NCI-H774 (cell line): ENCODE measurements at places on chromosomes 5 and 9.

GRCh38 chr5:74471875-74472274, 168.7 kb downstream of the ENC1 start:
- no peak for DNase-seq

DNA sequence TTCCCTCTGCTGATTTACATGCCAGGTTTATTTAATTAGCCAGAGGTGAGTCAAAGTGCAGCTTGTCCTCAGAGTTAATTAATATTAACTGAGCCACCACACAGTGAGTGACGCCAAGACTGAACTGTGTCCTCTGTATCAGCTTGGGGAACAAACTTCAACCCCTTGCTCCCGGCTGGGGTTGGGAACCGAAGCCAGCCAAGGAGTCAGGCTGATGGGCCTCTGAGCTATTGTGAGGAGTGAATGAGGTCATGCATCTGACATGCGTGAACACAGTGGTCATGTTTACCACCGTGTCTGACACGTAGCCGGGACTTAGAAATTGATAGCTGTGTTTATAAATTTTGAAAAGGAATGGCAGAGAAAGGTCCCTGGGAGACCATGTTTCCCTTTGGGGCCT, 17.1 kb downstream of the IGIP start:
- DNase-seq, result no peak

DNA sequence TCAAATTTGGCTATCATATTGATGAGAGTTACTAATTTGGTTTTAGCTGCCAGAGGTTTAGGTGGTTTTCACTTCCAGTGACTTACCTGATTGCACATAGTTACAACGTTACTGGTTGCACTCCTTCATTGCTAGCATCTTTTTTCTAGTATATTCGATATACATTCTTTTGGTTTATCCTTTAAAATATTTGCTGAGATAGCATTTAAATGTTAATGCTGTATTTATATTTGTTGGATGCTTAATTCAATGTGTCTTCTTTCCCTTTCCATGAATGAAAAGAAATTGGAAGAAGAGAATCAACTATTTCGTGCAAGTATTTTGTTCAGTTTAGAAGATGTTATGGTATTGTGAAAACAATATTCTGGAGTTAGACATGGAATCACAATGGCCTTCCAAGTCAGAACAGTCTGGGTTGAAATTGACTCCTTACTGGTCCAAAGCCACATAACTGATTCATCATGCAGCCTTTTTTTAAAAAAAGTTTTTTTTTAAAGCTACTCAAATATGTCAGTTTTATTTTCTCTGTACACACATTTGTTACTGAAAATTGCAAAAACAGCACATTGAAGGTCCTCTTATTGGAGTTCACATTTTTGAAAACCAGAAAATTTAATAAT, 2.2 kb downstream of the SPIN1 start:
- DNase-seq, result no peak

DNA sequence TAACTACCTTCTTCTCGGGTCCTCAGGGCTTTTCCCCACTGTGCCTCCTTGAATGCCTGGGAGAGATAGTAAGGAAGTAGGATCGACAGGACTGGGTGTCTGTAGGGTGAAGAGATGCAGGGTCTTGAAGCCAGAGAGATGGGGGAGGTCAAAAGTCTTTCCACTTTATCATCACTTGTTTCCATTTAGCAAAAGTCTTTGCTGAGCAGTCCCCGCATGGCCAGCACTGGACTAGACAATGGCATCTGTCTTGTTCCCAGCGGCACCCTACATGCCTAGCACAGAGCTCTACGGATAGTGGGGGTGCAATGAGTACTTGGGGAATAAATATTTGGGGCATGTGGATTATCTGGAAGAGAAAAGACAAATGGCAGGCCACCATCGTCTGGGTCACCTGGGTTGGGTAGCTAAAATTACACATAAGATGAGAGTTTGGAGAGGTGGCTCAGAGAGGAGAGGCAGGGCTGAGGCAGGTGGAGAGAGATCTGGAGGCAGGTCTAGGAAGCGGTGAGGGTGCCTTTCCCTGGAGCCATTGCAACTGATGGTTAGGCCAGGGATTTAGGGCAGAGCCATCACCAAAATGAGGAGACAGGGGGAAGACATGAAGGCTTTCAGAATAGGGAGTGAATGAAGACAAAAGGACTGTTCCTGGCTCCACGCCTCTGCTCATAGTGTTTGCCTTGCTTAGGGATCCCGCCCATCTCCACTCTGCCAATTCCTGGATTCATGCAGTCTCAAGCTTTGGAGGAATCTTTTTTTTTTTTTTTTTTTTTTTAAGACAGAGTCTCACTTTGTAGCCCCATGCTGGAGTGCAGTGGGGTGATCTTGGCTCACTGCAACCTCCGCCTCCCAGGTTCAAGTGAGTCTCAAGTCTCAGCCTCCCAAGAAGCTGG, 250.8 kb upstream of the KLF4 start:
- no peak for DNase-seq

DNA sequence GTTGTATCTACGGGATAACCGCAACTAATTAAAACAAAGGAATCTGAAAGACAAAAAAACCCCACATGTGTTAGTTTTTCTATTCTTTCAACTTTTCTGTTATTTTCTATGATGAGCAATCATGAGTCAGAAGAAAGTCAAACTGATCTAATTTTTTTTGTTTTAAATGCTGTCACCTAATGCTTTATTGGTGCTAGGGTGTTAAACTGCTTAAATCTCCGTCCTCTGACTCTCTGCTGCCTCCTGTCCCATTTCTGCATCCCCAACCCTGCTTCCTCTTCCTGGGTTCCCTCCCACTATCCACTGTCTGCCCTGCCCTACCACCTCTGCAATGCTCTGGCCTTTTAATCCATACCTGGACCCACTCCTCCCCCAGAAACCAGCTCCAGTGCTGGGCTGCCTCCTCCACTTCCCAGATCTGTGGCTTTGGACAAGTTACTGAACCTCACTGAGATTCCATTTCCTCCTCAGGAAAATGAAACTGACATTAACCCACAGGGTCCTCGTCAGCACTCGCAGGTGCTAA, 15.7 kb downstream of the PTPN3 start:
- no peak for DNase-seq

GRCh38 chr5:52457810-52458209, 329.9 kb upstream of the ITGA1 start:
- no peak for DNase-seq

GRCh38 chr9:84779883-84780282, 110.4 kb downstream of the NTRK2 start:
- no peak for DNase-seq

DNA sequence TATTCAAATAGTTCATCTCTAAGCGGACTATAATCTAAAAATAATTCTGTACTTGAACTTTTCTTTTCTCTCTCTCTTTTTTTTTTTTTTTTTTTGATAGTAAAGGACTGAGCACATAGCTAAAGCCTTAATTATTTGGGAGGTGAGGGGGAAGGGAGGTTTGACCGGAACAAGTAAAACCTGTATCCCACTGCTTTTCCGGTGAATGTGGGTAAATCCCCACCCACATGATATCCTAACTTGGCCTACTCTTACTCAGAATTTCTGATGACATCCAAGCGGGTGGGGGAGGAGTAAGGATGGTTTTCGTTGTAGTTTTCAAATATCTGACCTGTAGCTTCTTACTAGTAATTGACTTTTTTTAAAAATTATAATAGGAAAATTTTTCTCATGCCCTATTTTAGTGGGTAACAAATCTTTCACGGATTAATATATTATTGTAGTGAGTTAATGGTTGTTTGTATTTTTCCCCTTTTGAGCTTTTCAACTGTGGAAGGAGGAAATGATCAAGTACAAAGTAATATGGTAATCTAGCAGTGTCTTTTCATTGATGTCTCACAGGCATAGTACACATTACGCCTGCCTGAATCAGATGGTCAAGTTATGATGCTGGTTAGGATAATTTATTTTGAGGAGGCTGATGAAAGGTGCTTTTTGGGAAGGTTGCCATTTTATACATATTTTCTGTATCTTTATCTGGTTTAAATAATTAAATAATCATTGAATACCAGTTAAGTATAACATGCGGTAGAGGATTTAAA, 2.2 kb upstream of the ELL2 start:
- DNase-seq, result no peak

DNA sequence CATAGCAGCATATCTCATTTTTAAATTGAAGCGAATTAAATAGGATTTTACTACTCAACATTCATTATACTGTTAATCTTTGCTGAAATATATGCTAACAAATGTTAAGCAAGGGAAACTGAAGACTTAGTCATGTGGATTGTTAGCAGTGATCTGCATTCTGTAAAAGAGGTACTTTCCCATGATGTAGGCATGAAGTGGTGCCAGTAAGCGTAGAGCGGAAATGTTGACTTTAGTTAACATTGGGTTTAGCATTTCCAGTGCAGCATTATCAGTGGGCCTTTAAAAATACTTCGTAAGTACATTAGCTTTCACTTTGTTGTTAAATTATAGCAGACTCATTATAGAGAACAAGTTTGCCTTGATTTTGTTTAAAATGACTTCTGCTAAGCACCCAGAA, 130.3 kb downstream of the CDC42SE2 start:
- no peak for DNase-seq

- no peak for DNase-seq
These were observed 17.2 kb upstream of the FCN2 start for GRCh38 chr9:134863306-134863902.

GRCh38 chr5:3590967-3591900, 4.4 kb upstream of the IRX1 start:
- no peak for DNase-seq

DNA sequence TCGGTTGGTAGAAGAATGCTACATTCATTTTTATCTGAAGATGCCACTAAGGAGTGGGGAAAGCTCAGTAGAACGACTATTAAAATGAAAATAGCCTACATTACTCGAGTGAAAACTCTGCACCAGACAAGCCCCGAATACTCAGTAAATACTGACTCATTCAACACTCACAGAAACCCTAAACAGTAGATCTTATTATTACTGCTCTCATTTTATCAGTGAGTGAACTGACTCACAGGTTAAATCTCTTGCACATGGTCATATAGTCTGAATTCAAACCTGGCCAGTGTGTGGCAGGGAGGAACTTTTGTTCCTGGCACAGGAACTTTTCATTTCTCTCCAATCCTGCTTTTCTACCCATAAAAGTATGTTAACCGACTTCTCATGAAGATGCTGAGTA, 9.6 kb upstream of the PAPPA start:
- DNase-seq, result no peak

DNA sequence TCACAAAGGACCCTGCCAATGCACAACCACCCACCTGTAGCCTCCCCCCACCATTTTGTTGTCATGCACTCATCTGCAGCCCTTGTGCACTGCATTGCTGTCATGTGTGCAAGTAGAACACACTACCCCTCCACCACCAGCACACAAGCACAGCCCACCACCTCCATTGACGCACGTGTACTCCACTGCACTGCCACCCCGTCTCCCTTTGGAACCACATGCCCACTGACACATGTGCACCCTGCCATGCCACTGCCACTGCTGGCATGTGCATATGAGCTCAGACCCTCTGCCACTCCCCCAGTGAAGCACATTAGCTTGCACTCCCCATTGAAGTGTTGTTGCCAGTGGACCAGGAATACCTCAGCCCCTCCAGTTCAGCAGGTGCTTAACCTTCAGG, 530.3 kb upstream of the ACO1 start:
- DNase-seq, result no peak

- no peak for DNase-seq
These were observed 25.8 kb upstream of the ATP6V1G1 start for GRCh38 chr9:114561771-114562170.

DNA sequence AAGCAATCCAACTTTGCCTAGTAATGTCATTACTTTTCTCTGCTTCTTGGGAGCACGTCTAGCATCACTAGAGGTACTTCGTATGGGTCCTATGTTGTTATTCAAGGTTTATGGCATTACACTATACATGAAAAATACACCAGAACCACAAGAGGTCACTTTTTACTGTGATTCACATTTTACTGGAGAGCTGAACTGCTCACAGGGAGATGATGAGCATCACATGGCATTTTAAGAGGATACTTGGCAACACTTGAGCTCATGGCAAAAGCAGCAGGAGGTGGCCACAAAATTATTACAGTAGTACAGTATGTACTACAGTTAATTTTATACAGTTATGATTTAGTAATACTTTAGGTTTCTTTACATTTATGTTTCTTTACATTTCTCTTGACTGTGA, 223.4 kb downstream of the PARP8 start:
- no peak for DNase-seq

DNA sequence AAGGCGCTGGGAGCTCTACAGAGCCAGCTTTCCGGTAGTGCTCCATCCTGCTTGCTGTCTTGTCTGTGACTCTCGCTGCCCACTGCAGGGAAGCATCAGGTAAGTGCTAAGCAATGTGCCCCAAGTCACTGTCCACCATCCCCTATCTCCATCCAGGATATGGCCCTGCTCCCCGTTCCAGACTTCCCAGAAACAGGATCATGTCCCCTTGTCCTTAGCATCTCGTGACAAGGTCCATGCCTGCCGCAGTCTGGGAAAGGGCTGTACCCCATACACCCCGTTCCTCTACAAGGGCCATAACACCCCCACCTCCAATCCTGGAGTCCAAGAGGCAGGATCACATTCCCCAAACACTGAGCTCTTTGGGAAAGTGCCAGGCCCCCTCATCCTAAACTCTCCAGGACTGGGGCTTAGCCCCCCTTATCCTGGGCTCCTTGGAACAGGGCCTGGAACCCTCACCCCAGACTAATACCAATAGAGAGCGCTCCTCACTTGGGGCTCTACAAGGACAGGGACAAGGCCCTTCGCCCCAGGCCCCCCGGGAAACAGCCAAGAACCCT, 566 bp downstream of the RPP25L start:
- DNase-seq, result no peak

DNA sequence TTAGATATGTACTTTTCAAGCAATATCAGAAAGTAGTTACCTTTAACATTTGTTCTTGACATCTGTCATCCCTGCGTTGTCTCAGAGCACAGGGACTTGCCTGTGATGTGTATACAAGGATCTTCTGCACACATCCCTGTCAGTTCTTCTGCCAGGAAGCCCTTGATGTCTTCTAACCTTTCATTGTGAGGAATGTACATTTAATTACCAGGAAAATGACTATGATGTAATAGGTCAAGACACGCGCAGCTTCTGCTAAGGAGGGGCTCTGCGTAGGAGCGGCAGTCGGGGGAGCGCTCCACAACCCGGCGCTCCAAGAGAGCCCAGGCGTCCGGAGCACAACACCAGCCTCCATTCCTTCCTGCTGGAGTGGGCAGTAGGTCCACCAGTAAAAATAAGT, 119.7 kb downstream of the IRX2 start:
- no peak for DNase-seq

DNA sequence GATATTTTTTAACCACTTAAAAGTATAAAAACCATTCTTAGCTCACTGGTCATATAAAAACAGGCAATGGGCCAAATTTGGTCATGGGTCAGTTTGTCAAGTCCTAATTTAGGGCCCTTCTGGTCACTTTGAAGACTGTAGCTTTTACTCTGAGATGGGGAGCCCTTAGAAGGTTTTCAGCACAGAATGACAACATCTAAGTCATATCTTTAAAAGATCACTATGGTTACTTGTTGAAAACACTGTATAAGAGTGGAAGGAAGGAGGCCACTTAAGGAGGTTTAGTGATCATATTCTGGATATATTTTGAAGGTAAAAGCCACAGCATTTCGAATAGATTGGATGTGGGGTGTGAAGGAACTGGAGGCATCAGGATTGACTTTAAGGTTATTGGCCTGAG, 76.7 kb downstream of the STRBP start:
- no peak for DNase-seq

- DNase-seq, result no peak
These were observed 38.0 kb downstream of the ABITRAM start for GRCh38 chr9:108972186-108972585.

- no peak for DNase-seq
These were observed 39.7 kb upstream of the SHC3 start for GRCh38 chr9:89218040-89218928.
